ENCODE measurements at places on chromosomes 6 and 20.

- DNase-seq = no peak
Observed at GRCh38 chr20:16064989-16065707, 508.1 kb downstream of the KIF16B start.

- DNase-seq = no peak
Observed at GRCh38 chr20:58071991-58072390, 156.5 kb downstream of the ANKRD60 start.

- DNase-seq = no peak
Observed at GRCh38 chr6:40138273-40138720, 204.0 kb upstream of the MOCS1 start.

GRCh38 chr6:74573613-74574012 is 632.2 kb downstream of the COL12A1 start:
- DNase-seq = no peak

All from CD4-positive, alpha-beta T cell treated with Interleukin-6 for 4 hours (primary cell).